ENCODE measurements at places on chromosomes 4 and X. TPM values are rescaled to one million over a fixed set of nuclear protein-coding genes. Genes with fewer than 3 reads are reported as not detected.

DNA sequence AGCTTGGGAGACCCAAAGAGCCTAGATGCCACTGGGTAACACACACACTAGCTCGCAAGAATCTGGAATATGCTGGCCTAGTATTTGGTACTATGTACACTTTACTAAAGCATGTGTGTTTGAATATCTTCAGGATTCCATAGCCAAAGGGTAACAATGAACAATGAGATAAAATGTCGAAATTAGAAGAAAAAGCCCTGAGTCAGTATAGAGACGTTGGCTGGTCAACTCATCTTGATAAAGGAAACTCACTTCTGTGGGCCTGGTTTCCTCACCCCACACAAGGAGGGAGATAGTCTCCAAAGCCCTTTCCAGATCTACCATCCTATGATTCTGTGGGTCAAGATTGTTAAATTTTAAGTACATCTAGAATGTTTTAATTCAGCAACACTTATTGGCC is 6.9 kb downstream of the ZDHHC9 start:
- no peak for DNase-seq

DNA sequence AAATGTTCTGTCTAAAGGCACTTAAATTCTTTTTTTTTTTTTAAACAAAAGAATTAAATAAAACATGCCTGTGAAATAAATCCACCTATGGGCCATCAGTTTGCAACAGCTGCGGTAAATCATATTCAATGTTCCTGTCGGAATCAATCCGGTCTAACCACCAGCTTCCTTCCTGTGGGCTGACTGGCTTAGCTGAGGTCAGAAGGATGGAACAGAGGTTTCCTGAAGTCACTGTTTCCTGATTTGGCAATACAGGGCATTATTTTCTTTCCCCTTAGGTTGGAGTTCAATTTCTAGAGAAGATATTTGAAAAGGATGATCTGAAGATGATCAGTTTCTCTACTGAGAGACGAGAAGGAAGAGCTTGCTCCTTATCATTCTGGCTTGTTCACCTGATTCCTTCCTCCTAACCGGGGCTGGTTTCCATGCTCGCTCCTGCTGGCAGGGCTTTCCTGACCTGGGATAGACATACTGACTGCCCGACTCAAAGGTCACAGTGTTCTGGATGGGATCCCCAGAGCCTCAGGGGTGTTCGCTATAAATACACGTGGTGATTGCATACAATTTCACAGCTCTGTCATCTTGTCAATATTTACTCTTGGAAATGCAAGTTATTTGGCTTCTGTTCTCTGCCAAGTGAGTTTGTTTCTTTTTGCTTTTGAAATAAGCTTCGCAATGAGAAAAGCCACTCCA is 21.7 kb downstream of the PDLIM3 start:
- peak; percentile 51 for DNase-seq

DNA sequence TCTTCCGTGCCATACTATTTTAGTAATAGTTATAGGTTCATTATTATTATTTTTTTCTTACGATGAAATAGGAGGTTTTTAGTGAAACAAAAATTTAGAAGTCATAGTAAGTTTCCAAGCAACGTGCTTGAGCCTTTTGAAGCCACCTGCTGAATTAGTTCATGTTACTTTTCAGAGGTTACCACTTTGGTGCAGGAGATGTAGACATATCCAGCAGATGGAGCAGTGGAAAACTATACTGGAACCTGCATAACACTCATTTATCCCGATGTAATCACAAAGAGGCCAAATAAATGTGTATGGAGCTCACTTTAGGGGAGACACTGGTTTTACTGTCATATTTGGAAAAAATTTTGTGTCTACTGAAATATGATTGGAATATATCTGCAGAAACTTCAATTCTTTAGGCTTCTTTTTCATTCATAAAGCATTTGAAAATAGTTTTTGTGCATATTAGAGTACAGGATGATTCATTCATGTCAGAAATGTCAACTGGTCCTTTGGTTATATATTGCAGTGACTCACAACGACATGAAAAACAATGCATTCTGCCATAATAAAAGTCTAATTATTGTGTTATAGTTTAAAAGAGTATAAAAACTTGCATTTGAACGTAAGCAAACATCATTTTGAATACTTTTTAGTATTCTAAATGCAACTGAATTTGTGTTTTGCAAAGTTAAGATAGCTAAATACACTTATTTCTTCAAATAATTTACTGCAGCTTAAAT is 2182.9 kb upstream of the TENM3 start:
- no peak for DNase-seq

GRCh38 chr4:181601103-181601502 is 642.1 kb upstream of the TENM3 start:
- DNase-seq: no peak

DNA sequence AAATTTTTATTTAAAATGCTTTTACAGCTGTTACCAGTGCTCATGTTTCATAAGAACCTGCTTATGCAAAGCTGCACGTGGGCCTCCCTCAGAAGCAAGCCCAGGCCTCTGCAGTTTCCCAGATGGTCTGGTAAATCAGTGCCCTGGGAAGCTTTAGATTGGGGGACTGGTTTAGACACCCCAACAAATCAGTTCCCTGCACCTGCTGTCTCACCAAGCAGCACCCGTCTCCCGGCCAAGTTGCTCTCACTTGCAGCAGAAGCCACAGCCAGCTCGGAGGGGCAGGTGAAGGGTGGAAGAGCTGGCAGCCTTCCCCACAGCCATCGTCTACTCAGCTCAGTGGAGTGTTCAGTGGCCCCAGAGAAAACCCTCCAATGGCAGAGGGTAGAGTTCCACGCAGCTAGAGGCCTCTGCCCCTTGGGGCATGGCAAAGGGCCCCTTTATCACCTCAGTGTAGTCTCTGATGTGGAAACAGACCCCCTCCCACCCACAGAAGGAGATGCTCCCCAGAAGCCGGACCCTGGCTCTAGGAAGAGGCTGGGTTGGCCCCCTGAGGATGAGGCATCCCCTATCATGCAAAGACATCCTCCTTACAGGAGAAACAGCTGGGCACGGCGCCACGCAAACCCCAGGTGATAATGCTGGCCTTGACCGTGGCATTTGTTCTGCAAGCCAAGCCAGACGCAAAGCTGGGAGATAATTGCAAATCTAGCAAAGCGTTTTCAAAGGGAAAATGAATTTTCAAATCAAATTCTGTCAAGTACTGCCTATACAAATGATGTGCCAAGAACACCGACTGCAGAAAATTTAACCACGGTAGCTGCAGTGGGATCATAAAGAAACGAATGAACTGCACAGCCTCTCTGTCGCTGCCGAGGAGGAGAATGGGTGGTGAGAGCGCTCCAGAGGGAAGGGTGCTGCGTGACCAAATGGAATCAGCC is 51.9 kb downstream of the ZFYVE28 start:
- DNase-seq: no peak

- DNase-seq: no peak
Observed at GRCh38 chrX:97850911-97851310, 967.2 kb downstream of the RPA4 start.

- peak; percentile 50 for DNase-seq
Observed at GRCh38 chr4:127604949-127605709, 27.6 kb upstream of the INTU start.

DNA sequence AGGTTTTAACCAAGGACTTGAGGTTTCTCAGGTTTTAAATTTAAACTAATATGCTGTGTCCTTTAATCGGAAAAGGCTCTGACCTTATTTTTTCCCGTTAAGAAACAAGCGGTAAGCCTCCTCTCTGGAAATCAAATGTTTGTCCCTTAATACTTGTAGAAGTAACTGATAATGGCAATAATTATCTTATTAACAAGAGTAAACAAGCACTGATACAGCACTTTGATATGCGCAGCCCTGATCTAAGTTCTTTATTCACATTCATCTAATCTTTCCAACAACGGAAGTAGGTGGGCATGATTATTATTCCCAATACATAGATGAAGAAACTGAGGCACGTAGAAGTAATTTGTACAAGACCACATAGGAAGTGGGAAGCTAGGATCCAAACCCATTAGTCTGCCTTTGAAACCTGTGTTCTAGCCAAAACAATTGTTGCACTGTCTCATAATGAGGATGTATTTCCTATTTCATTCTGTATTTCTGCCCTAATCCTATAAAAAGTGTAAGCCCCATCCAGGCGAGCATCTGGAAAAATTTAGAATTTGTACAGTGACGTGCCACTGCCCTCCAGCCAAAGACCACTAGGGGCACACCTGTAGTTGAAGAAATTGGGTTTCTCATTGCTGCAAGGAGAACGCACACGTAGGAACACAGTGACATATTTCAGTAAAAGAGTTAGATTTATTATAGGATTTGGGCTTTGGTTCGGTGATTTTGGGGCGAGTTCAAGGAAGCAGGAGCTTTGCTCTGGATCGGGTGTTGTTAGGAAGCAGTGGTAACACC is 606 bp downstream of the CXorf58 start:
- DNase-seq: no peak

DNA sequence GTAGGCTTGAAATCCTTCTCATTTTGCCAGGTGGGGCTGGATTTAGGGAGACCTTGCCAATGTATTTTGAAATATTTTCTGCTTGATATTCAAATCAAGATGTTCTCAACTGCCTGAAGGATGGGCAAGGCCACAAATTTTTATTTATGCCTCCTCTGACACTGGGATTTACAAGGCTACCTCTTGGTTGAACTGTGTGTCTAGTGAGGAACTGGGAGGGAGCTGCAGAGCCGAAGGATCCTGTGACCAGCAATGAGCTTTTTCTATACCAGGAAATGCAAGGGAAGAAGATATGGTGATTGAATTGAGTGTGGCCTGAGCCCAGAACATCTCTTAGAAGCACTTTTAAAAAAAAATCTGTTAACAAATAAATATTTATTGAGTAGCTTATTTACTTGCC is 14.9 kb downstream of the VSIG1 start:
- no peak for DNase-seq

GRCh38 chr4:127352220-127353113 is 280.3 kb upstream of the INTU start:
- peak; percentile 9 for DNase-seq

- peak; percentile 19 for DNase-seq
Observed at GRCh38 chr4:41178372-41179370, 35.7 kb downstream of the APBB2 start.

DNA sequence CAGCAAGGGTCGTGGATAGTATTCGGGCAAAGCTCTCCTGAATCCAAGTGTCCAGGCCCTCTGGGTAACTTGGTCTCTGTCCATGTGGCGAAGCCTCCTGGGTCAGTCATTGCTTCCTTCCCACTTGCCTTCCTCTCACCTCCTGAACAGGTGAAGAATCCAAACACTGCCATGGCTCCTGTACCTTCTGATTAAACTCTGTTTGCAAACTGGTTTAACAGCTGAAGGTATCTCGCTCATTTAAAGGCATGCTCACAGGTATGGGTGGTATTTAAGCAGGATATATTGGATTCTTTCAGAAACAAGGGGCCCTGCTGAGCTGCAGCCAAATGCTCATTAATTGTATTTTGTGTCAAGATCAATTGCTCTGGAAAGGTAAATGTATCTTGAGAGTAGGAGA is 28.2 kb downstream of the FHDC1 start:
- DNase-seq: no peak

GRCh38 chrX:135346975-135347374 is 37.7 kb downstream of the ETDC start:
- no peak for DNase-seq

- DNase-seq: no peak
Observed at GRCh38 chr4:83850435-83850834, 314.5 kb downstream of the GPAT3 start.

DNA sequence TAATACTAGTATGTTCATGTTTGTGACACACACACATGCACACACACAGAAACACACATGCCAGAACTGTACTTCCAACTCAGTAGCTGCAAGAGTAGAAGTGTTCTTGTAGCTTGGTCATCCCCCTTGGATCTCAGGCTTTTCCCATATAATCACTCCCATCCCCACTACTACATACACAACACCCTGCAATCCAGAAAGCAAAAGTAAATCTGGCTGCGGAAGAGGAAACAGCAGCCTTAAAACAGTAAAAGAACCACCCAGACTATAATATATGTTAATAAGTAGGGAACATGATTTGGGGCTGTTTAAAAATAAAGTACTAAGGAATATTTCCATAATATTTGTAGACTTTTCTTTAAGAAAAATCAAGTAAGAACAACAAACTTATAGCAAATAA is 103.2 kb downstream of the AMMECR1 start:
- no peak for DNase-seq

DNA sequence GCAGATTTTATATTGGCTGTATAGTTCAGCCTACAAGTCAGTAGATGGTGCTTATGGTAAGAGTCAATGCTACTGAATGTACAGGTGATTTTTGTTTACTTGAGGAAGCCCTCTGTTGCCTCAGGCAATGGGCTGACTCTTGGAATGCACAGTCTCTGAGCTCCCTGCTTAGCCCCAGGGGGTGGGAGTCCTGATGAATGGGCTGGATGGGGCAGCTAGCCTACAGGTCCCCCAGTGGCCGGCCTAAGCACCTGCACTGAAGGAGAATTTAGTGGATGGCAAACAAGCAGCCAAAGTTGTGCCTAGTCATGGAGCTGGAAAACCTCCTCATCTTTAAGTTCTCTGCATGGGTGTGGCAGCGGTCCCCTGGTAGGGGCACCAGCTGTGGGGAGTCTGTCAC is 101.8 kb upstream of the CXorf51B start:
- no peak for DNase-seq

GRCh38 chr4:86846921-86847320 is 2.3 kb downstream of the SLC10A6 start:
- DNase-seq: no peak

DNA sequence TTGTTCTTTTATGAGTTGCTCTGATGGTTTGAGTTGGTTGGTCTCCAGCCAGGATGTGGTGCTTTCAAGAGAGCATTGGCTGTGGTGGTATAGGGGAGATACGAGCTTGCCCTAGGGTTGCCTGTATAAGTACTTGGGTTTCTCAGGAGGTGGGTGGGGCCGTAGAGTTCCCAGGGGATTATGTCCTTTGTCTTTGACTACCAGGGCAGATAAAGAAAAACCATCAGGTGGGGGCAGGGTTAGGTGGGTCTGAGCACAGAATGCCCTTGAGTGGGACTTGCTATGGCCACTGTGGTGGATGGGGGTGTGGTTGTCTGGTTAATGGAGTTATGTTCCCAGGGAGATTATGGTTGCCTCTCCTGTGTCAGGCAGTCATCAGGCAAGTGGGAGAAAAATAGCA is 247.9 kb upstream of the HAND2 start:
- no peak for DNase-seq

CABS1 gene
- not detected for total RNA-seq

MUC7 gene
- total RNA-seq: not detected

CSAG1 gene
- not detected for total RNA-seq

RAP2C gene
- total RNA-seq: 28.3 TPM

GABRG1 gene
- total RNA-seq: not detected
